ENCODE measurements at places on chromosomes 7 and 10.

DNA sequence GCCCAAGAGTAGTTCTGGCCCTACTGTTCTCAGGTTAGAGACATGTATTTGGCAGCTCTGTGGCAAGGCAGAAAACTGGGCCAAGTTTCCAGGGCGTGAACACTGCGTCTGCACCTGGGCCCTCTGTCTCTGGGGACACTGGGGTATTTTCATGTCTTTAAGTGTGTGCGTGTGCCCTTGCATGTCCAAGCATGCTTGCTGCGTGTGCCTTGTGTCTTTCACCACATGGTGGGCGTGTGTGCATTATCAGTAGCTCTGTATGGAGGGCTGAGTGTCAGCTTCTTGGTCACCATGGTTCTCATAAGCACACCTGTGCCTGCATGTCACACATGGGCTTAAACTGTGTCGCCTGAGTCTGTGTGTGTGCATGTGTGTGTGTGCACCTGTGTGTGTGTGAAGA is 69.3 kb downstream of the HIPK2 start:
- DNase-seq, result no peak

DNA sequence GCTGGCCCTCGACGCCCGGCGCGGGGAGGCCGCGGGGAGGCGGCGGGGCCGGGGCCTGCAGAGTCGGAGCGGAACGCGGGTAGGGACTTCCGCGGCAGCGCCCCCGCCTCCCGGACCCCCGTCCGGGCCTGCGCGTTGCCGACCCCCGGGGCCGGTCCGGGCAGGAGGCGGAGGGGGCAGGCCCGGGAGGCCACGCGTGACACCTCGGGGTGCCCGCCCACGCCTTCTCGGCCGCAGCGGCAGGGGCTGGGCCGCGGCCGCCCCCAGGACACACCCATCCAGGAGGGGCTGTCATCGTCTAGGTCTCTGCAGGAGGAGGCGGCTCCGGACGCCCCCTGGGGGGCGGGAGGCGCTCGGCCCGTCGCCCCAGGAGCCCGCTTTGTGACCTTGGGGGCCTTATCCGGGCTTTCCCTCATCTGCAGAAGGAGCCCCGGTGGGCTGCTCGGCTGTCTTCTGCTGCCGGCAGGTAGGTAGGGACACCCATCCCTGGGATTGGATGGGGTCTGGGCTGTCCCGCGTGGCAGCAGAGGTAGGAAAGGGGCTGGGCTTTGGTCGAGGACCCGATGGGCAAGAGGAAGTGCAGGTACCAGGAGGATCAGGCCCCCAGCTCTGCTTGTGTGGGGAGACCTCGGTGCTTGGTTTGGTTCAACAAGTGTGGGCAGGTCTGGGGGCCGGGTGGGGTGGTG is 569 bp downstream of the ZNF316 start:
- DNase-seq, result no peak

GRCh38 chr7:49344556-49344955 is 420.2 kb downstream of the CDC14C start:
- no peak for DNase-seq

DNA sequence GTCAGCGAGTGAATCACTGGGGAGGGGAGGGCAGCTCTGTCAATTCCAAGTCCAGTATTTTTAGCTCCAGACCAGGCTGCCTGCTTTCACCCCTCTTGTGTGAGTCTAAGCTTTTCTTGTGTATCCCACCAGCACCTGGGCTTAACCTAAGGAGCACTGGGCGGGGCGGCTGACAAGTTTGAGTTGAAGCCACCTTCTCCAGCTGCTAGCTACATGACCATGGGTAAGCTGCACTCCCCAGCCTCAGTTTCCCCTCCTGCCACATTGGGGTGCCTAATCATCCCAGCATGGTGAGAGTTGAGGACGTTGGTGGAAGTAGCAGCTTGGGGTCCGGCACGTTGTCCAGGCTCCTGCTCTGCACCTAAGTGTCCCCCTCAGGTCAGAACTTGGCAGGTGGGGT is 89.8 kb upstream of the PCBD1 start:
- DNase-seq, result no peak

- DNase-seq, result no peak
These were observed 37.5 kb upstream of the EGR2 start for GRCh38 chr10:62853710-62854109.

DNA sequence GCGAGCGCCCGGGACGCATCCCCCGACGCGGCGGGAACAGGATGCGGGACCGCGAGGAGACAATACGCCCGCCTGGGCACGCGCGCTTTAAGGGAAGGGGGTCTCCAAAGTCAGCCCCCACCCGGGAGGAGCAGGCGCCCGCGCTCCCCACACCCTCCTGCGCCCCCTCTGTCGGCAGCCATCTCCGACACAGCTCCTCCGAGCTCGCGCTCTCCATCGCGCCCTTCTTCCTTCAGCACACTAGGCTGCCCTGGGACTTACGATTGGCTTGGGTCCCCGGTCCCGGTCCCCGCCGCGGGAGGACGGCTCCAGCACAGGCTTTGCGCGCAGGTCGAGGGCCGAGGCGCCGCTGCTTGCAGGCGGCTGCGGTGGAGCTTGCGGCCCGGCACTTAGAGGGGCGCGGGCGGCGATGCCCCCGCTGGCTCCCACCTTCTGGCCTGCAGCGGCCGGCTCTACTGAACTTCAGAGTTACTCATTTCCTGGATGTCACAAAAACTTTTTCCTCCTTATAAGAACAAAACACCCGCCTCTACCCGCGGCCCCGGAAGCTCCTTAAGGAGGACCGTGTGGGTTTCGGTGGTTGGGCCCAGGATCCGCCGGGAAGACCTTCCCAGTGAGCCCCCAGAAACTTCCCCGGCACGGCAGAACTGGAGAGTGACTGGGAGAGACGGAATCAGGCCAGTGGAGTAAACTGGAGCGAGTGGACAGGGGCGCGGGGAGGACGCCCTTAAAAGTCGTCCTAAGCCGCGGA is at the start of gene ITPRIP:
ITPRIP (minus strand) TSS at position 481 of the 751 bp plus-strand sequence. CDS start 22,414 bp downstream, outside the sequence.
- peak; percentile 84 for DNase-seq

- DNase-seq, result no peak
These were observed 110.1 kb downstream of the WDR37 start for GRCh38 chr10:1166101-1166827.

GRCh38 chr7:139561-140243 is 52.7 kb upstream of the FAM20C start:
- no peak for DNase-seq

DNA sequence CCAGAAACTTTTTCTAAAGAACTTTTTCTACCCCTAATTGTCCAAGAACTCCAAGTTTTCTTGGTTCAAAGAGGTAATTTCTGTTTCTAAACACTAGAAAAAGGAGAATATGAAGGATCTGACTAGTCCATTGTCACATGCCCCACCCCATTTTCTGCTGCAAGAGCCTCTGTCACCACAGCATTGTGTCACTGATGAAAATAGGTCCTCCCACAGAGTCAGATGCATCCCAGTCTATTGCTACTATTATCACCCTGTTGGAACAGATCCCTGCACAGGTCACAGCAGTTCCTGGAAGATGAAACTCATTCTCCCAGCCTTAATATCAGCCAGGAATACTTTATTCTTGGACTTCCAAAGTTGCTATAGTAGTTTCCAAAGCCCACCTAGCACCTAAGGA is 7.5 kb upstream of the CFTR start:
- no peak for DNase-seq

GRCh38 chr10:14365266-14365665 is 34.5 kb upstream of the FRMD4A start:
- DNase-seq, result no peak

GRCh38 chr7:127940381-127941160 is 90.7 kb downstream of the LRRC4 start:
- no peak for DNase-seq

Data from heart left ventricle (tissue), 16 donors.